ENCODE measurements at places on chromosomes 3 and 15.
A peak's percentile ranks its signal among the peaks of the same experiment; 100 is the strongest.

GRCh38 chr15:83565553-83566159 is 88.3 kb upstream of the ADAMTSL3 start:
- peak; percentile 40 for DNase-seq

- no peak for DNase-seq
Measured at GRCh38 chr3:135864060-135864459, 101.5 kb upstream of the PPP2R3A start.

- DNase-seq = peak; percentile 34
Measured at GRCh38 chr3:187039100-187039722, 100.1 kb downstream of the RPL39L start.

DNA sequence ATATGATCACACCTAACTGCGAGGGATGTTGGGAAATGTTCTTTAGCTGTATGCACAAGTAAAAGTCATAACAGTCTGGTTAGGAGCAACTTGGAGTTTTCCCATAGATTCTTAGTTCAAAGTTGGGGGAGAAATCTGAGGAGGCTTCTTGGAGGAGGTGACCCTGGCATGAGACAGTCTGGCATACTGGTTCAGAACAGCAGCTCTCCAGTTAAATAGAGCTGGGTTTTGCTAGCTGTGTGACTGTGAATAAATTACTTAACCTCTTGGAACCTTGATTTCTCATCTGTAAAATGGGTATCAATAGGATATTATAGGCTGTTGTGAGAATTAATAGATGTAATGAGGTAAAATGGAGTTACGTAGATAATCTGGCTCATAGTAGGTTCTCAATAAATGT is 49.1 kb upstream of the DGKG start:
- DNase-seq = no peak

GRCh38 chr3:67804578-67804977 is 150.2 kb upstream of the SUCLG2 start:
- no peak for DNase-seq

Measured in activated CD4-positive, alpha-beta T cell treated with anti-CD3 and anti-CD28 coated beads, Interleukin-2, Interleukin-6, amounts not matched to agents 100 ng/mL and 50 ng/mL, durations not matched to agents 16 hours and 8 hours (primary cell).